Renal cortex interstitium (tissue), 15 donors: ENCODE measurements at places on chromosomes 7 and 10.

DNA sequence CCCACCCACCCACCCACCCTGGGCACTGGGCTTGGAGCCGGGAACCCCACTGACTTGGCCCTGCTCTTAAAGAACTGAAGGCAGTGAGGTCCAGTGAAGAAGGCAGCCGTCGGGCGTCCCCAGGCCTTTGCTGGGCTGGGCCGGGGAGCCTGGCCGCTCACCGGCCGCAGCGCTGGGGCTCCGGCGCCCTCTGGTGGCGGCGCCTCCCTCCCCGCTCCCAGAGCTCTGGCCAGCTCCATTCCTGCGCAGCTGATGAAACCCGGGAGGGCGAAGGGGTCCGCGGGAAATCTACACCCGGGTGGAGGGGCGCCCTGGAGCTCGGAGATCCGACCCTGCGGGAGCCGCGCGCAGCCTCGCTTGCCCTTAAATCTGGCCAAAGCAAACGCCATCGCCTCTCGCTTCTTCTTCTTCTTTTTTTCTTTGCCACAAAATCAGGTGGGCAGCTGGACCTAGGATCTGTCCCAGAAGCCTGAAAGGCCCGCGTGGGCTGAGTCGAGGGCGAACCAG is 1.7 kb upstream of the CXCL12 start:
- no peak for DNase-seq

- no peak for DNase-seq
Observed at GRCh38 chr7:17411922-17412321, 113.5 kb downstream of the AHR start.

DNA sequence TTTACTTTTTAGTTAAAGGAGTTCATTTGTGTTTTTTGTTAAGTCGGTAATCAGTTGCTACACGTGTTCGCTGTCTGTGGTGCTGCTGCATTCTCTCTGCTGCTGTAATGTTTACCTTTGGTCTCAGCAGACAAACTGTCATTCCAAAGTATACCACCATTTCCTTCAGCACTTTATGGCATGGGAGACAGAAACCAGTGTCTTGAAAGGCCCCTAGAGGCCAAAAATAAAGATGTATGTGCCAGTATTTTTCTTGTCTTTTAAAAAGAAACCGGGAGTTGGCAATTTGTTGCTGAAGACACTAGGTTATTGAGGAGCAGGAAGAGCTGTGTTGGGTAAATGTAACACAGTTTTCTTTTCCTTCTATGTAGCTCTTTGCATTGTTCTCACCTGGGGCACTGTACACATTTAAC is 24.1 kb downstream of the ZNF92 start:
- no peak for DNase-seq

DNA sequence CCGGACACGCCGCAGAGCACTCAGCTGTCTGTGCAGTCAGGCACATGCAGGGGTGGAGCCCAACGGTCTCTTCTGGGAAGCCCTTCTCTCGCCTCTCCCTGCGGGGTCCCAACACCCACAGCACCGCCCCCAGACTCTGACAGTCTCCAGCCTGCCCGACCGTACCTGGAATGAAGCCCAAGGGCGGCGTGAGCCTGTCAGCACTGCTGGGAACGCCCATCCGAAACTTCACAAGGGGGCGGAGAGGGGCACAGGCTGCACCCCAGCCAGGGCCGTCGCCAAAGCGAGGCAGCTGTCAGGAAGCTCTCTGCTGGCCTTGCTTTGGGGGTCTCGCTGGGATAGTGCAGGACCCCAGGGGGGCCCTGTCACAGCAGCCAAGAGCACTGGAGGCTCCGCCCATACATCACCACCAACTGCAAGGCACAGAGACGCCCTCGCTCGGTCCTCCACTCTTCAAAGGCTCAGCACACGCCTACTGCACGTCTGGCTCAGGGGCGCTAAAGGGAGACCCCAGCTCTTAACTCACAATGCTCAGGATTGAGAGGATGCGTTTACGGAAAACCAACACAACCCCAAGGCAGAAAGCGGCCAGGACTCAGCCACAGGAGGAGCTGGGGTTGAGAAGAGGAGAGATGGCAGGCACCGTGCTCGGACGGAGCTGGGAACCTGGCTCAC is 30.9 kb downstream of the MAD1L1 start:
- no peak for DNase-seq

GRCh38 chr10:128310971-128311658 is 184.9 kb upstream of the MKI67 start:
- DNase-seq = no peak

- no peak for DNase-seq
Observed at GRCh38 chr10:56123247-56123646, 237.8 kb downstream of the ZWINT start.

- DNase-seq = no peak
Observed at GRCh38 chr10:59333701-59334100, 28.6 kb downstream of the FAM13C start.

DNA sequence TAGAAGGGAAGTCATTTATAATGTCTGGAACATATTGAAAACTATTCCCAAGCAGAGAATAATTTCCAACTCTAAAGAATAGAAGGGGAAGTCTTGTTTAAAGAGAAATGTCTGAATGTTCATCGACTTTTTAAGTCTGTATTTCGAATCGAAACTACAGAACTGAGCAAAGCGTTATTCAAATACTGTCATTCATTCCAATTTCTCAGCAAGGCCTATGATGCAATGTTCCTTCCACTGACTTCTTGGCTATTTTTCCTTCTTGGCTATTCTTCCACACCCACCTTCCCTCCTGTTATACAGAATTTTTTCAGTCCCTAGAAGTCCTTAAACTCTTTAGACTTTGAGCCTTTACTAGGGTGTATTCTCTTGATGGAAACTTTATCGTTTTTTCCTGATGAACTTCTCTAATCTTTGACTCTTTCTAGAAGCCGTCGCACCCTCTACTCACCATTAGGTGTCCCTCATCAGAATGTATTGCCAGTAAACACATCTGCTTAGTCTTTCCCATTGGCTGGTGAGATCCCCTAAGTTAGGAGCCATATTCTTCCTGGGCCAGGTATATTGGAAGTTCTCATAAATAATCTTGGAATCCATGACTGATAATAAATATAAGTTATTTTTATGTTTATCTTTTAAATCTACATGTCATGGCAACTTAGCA is 235.7 kb upstream of the CCDC6 start:
- no peak for DNase-seq

DNA sequence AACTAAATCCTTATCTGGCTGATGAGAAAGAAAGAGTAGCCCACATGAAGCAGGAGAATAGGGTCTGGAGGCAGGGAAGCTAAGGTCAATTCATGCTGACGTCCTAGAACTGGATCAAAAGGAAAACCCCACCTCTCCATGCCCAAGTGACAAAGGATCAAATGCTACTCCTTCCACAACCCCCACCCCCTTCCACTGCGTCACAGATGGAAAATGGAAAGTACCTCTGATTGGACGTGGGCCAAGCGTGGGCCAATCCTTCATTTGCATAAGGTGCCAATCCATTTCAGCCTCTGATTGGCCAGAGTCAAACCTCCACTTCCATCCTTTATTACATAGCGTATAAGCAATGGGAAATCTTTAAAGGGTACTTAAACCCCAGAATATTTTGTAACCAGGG is 431.3 kb upstream of the ETV1 start:
- DNase-seq = no peak

- DNase-seq = no peak
Observed at GRCh38 chr10:70544431-70545340, 57.9 kb downstream of the PRF1 start.

DNA sequence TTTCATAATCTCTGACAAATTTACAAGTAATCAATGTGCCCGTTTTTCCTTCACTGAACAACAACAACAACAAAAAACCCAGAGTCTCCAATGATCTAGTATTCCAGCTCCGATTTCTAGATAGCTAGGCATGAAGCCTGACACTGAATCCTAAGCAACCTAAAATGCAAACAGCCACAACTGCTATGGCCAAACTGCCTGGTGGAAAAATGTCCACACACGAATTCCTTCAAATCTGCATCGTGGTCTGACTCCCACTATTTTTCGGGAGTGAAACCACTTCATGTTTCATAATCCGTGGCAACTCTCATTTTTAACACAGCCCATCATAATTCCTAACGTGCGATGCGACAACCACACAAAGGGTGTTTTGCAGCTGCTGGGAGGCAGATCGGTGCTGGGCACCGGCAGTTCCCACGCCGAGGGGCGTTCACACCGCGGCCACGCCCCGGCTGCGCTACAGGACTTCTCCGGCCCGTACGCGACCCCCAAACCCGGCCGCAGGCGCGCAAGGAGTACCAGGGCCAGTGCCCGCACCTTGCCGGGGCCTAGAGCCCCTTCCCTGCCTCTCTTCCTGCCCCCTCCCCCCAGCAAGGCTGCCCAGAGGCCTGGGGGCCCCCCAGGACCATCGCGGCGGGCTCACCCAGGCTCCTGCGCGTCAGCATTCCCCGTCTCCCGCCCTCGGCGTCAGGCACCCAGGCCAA is 814 bp downstream of the RUFY2 start:
- peak; percentile 55 for DNase-seq

DNA sequence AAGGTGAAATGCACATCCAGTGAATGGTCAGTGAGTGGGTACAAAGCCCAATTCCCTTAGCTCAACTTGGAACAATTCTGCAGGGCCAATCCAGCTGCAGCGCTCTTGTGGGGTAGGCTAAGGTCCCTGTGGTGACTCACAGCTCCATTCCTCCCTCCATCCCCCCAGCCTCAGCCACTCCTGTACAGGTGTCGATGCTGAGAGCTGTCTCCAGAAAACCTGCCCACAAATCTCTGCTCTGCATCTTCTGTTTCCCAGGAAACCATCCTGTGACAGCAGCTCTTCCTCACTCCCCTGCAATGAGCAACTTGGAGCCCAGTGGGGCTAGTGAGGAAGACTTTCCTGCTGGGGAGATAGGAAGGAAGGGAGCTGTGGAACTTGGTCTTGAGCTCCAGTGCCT is 244.7 kb upstream of the GPR26 start:
- no peak for DNase-seq

DNA sequence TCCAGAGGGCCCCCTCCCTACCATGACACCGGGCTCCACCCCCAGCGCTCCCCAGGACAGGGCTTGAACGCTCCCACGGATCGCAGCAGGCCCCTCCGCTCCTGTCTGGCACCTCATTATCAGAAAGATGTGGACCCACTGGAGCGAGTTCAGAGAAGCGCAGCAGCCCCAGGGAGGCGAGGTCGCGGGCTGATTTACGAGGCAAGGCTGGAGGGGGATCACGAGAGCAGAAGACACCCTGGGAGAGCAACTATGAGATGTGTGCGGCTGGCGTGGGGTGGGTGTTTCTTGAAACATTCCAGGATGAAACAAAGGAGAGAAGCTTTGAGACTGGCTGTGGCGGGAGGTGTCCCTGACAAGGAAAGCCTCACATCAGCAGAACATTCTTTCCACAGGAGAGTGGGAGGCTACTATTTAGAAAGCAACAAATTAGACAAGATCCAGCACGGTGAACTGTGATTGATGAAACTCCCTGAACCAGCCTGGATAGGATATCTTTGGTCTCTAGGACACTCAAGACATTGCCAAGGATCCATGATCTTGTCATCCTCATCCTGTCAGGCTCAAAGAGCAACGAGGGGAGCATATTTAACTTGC is 66.0 kb downstream of the JCAD start:
- no peak for DNase-seq

- DNase-seq = no peak
Observed at GRCh38 chr7:49767719-49768118, 5.7 kb upstream of the VWC2 start.

DNA sequence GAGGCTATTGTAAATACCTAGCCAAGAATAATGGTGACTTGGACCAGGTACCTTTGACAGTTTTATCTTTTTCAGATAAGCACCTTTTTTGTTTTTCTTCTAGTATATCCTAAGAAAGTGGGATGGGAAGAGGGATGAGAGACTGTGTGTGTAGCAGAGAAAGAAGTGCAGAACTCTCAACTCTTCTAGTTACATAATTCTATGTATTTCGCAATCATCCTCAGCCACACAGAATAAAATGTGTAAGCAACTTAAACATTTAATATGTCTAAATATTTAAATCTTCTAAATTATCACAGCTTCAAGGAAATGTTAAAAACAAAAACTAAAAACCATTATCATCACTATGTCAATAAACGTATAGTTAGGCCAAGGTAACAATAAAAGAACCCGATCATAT is 42.6 kb upstream of the GSAP start:
- no peak for DNase-seq

- no peak for DNase-seq
Observed at GRCh38 chr10:43775384-43775783, 126.7 kb upstream of the ZNF32 start.

DNA sequence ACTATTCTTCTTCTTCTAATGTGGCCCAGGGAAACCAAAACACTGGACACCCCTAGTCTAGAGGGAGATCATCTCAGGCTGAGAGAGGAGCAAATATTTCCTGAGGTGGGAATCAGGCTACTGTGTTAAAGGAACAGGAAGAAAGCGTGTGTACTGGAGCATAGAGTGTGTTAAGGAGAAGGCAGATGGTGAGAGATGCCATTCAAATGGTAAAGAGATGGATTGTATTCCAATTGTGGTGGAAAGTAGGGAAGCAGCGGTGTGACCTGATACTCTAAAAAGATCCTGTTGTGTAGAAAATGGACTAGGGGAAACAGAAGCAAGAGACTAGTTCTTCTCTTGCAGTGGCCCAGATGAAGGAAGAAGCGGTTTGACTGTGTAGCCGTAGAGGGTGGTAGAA is 31.2 kb downstream of the RAB18 start:
- DNase-seq = no peak

- no peak for DNase-seq
Observed at GRCh38 chr7:54550471-54550870, 8.3 kb downstream of the VSTM2A start.

DNA sequence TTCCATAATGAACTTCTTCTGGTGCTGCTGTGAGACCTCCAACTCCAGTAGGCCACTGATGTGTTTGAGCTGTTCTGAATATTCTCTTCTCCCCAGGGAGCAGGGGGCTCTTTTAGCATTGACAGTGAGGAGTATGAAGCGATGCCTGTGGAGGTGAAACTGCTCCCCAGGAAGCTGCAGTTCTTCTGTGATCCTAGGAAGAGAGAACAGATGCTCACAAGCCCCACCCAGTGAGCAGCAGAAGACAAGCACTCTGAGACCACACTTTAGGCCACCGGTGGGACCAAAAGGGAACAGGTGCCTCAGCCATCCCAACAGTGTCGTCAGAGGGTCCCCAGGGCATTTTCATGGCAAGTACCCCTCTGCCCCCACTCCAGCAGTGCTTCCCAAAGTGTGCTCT is 49.3 kb downstream of the DENND11 start:
- no peak for DNase-seq

DNA sequence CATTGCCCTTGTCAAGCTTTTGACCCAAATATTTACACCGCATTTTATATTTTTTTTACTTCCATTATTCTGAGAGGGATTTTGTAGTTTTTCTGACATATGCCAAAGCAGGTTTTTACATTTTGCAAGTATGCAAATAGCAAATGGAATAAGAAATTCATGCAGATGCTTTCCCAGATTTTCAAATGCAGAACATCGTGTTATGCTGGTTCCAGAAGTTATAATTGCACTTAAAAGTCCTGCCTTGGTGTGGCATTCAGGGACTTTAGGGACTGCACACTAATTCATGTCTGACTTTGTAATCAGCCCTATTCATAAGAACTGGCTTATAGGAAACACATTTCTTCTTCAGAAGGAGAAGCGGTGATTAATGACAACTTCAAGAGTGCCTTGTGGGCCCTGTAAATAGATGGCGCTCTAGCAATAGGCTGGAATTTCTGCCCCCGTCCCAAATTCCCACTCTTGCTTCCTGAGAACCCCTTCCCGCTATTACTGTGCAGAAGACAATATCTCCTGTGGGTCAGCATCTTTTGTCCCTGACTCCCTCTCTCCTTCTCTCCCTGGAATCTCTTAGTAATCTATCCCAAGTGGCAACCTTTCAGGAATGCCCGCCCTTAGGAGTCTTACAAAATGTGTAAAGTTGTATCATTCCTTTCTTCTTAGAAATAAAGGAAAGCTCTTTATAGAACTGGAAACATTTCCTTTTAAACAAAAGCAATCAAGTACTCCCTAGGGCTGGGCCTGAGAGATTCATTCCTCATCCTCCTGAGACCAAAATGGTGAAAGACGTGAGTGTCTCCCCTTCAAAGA is 264.0 kb downstream of the INHBA start:
- no peak for DNase-seq
